Suprapubic skin (tissue), 4 donors: ENCODE measurements at places on chromosomes 12 and 14.
A peak's percentile ranks its signal among the peaks of the same experiment; 100 is the strongest.

DNA sequence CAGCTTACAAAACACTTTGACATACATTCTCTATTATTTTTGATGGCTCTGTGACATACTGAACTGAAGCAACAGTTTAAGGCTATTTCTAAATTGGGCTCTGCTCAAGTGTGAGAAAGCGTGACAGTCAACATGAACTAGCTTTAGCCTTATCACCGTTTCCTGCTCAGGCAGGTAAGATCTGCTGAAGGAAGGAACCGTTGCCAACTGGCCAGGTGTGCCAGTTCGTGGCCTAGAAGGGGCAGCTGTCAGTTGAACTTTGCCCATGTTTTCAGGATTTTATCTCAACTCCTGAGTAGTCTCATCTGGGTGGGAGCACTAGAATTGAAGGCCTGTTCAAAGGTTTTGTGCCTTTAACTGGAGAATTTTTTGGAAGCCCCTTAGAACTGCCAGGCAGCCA is 79.5 kb downstream of the ETV6 start:
- H3K36me3 ChIP-seq, result no peaks in the 10 kb centered on the region
- DNase-seq, result no peak
- H3K27me3 ChIP-seq, result no peaks in the 10 kb centered on the region
- H3K4me1 ChIP-seq, result peaks cover 57% of the 10 kb centered on the region

DNA sequence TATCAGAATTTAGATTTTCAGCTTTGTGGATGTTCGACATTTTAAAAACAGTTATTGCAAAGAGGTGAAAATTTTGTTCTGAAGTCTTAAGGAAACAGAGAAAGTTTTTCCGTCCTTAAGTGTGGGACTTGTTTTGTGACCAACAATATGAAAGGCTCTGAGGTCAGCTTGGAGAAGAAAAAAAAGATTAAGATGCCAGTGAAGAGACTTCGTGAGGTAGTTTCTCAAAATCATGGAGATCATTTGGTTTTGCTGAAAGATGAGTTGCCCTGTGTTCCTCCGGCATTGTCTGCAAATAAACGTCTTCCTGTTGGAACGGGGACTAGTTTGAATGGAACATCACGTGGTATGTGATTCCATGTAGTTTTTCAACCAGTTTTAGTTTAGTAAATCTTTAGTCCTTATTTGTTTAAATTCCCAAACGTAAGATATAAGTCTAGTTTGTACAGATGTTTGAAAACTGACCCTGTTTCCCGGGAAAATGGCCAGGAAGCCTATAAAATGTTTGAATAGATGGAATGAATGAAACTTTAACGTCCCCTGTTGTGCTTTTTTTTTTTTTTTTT is 682 bp downstream of the KIAA0586 start:
- H3K36me3 ChIP-seq, result peaks cover 16% of the 10 kb centered on the region
- no peak for DNase-seq
- no peaks in the 10 kb centered on the region for H3K27me3 ChIP-seq
- peak overlapping the region; percentile 91 for H3K27ac ChIP-seq
- peak overlapping the region; percentile 93 for H3K4me3 ChIP-seq

DNA sequence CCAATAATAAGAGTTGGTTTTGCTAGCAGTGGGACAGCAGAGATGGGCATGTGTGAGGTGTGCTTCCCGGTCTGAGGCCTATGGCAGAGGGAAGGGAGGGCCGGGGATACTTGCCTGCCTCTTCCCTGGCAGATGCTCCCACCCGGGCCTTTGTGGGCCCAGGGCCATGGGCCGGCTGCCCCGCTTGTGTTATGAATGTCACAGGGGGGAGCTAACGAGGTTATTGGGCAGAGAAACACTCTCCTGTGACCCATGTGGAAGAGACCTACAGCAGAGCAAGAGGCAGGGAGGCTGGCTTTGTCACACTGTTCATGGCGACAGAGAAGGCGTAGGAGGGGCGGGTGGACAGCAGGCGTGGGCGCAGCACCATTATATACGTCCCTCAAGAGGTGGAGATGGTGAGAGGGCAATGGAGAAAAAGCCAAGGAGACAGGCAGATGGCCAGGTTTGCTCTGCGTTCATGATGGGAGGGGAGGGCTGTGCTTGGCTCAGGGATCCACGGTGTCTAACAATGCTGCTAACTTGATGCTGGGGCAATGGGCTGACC is 13.3 kb downstream of the CCND2 start:
- H3K27ac ChIP-seq, result no peak overlapping the region
- peaks cover 12% of the 10 kb centered on the region for H3K4me1 ChIP-seq
- H3K36me3 ChIP-seq, result peaks cover 58% of the 10 kb centered on the region

DNA sequence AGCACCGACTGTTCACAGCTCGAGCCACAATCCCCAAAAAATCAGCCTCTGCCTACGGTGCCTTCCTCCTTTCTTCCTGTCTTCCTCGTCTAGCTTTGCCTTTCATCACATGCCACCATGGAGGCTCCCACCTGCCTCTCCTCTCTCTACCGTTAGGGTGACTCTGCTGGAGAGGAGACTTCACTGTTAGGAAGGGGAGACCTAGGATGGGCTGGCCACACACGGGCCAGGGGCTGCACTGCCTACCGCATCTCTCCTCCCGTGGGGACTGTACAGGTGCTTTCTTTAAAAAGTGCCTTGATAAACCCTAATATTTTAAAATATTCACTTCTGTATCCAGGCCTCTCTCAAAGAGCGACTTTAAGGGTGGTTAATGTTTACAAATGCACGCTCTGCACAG is 1104.7 kb downstream of the BCL11B start:
- H3K4me3 ChIP-seq, result no peak overlapping the region
- peaks cover 8% of the 10 kb centered on the region for H3K27me3 ChIP-seq
- DNase-seq, result no peak
- H3K36me3 ChIP-seq, result no peaks in the 10 kb centered on the region
- H3K4me1 ChIP-seq, result no peaks in the 10 kb centered on the region

DNA sequence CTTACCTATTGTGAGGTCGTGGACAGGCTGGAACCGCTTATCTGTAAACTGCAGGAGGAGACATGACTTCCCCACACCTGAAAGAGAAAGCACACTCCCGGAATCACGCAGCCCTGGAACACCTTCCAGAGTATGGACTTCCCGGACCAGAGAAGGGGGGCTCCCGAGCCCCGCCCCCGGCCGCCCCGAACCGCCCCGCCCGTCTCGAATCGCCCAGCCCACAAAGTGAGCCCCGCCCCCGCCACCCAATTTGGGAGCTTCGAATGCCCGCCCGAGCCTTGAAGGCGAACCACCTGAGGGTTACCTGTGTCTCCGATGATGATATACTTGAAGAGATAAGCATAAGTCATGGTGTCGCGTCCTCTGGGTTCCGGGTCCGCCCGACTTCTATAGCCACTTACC is 235 bp downstream of the RAB2B start:
- H3K4me3 ChIP-seq, result peak overlapping the region; percentile 79
- DNase-seq, result peak; percentile 92
- H3K27ac ChIP-seq, result peak overlapping the region; percentile 91

- no peaks in the 10 kb centered on the region for H3K4me1 ChIP-seq
- H3K27me3 ChIP-seq, result peaks cover 33% of the 10 kb centered on the region
- H3K4me3 ChIP-seq, result no peak overlapping the region
- no peak overlapping the region for H3K27ac ChIP-seq
- no peaks in the 10 kb centered on the region for H3K36me3 ChIP-seq
These were observed 101.3 kb downstream of the ASCL4 start for GRCh38 chr12:107875786-107876185.

- no peak overlapping the region for H3K27ac ChIP-seq
- DNase-seq, result no peak
- H3K27me3 ChIP-seq, result no peaks in the 10 kb centered on the region
- H3K36me3 ChIP-seq, result peaks cover 45% of the 10 kb centered on the region
- H3K4me1 ChIP-seq, result peaks cover 26% of the 10 kb centered on the region
These were observed 11.5 kb downstream of the ISCA2 start for GRCh38 chr14:74504874-74505720.

DNA sequence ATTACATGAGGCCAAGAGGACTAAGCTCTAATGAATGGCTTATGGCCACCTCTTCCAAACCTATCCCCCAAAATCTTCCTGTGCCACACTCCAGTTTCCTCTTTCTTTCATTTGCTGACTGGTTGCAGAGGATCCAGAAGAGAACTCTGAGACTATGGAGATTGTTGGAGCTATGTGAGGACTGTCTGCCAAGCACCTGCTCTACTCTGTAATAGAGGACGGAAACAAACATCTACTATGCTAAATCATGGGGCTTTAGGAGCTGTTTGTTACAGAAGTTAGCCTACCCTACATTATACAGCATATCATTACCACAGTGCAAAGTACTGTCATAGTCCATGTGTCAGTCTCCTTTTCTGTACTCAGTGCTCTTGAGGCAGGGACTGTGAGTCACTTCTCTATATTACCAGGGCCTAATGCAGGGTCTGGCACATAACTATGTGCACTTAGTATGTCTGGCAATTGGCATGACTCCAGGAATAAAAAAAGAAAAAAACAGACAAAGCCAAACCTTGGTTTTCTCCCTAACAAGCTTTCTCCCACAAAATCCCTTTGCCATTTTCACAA is 95.1 kb downstream of the RPAP3 start:
- H3K4me1 ChIP-seq, result no peaks in the 10 kb centered on the region
- no peak overlapping the region for H3K4me3 ChIP-seq
- no peak for DNase-seq
- no peaks in the 10 kb centered on the region for H3K27me3 ChIP-seq

- H3K27ac ChIP-seq, result peak overlapping the region; percentile 99
- H3K4me3 ChIP-seq, result peak overlapping the region; percentile 52
- H3K36me3 ChIP-seq, result no peaks in the 10 kb centered on the region
- peaks cover 97% of the 10 kb centered on the region for H3K4me1 ChIP-seq
- H3K27me3 ChIP-seq, result no peaks in the 10 kb centered on the region
These were observed 26.0 kb upstream of the KRT78 start for GRCh38 chr12:52874573-52875435.

- DNase-seq, result no peak
- no peak overlapping the region for H3K27ac ChIP-seq
- H3K4me1 ChIP-seq, result no peaks in the 10 kb centered on the region
- no peaks in the 10 kb centered on the region for H3K27me3 ChIP-seq
- H3K4me3 ChIP-seq, result no peak overlapping the region
- no peaks in the 10 kb centered on the region for H3K36me3 ChIP-seq
These were observed 117.8 kb upstream of the TMTC1 start for GRCh38 chr12:29901585-29901984.
